Eye (tissue), 1 donor: ENCODE measurements at places on chromosomes 4 and X.

- no peak for DNase-seq
Observed at GRCh38 chr4:40204507-40205258, 7.9 kb downstream of the RHOH start.

GRCh38 chr4:187940299-187940698 lies 55.3 kb upstream of the ZFP42 start:
- no peak for DNase-seq

GRCh38 chr4:24668956-24669355 lies 84.6 kb upstream of the DHX15 start:
- no peak for DNase-seq

GRCh38 chr4:21921526-21922180 lies 26.9 kb downstream of the KCNIP4 start:
- no peak for DNase-seq

- peak; percentile 17 for DNase-seq
Observed at GRCh38 chr4:12447451-12447850, 1018.8 kb upstream of the HS3ST1 start.

GRCh38 chr4:168893807-168894206 lies 116.2 kb downstream of the CBR4 start:
- DNase-seq = no peak

DNA sequence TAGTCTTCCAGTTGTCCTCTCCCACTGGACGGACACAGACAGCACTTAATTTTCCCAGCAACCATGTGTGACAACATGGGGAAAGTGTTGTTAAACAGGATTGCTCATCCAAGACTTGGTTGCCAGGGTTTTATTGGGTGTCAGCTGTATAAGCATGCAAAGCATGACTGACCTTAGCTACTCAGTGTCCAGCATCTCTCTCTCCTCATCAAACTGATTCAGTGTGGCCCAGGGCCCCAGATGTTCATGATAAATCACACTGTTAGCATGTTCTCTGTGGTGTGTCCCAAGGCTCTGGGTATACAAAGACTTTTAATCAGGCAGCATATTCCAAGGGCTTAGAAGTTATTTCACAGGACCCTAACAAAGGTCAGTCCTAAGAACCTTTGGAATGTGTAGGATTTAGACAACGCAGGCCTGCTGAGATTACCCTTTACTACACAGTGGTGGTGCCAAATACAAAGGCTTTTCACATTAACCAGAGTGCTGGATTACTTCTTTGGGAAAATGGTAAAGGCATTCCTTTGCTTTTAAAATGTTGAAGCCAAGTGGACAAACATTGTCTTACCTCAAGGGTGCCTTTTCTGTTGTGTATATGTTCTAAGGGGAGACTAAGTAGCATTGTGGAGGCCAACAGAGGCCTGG lies 213.3 kb downstream of the GLUD2 start:
- peak; percentile 1 for DNase-seq

- peak; percentile 31 for DNase-seq
Observed at GRCh38 chr4:110371016-110371770, 104.8 kb upstream of the ENPEP start.
